ENCODE measurements at places on chromosomes 12 and 14.

- DNase-seq, result no peak
Measured at GRCh38 chr12:122029620-122030423, 8.1 kb downstream of the BCL7A start.

DNA sequence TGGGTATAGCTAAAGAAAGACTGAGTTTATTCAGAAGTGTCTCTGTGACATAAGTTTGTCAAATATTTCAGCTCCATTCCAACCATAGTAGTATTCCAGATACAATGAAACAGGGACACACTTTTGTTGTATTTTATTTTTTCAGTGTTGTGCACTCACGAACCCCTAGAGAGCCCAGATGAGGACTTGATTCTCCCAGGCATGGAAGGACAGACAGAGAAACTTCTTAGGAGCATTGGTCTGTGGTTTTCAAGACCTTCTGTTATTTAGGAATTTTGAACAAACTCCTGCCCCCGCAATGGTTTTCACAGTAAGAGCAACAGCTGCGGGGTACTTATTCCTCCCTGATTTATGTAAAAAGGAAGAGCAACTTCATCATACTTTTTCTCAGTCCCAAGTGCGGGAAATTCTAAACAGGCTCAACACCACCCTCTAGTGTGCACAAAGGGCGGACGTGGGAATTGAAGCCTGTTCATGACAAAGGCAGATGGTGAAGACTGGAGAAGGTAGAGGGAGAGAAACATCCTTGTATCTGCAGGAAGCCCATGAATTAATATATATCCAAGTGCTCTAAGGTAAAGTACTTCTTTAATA lies 147.6 kb downstream of the PAH start:
- no peak for DNase-seq

GRCh38 chr12:693934-694533 lies 30.8 kb upstream of the NINJ2 start:
- DNase-seq, result no peak

- no peak for DNase-seq
Measured at GRCh38 chr12:93748672-93749383, 71.7 kb downstream of the CRADD start.

DNA sequence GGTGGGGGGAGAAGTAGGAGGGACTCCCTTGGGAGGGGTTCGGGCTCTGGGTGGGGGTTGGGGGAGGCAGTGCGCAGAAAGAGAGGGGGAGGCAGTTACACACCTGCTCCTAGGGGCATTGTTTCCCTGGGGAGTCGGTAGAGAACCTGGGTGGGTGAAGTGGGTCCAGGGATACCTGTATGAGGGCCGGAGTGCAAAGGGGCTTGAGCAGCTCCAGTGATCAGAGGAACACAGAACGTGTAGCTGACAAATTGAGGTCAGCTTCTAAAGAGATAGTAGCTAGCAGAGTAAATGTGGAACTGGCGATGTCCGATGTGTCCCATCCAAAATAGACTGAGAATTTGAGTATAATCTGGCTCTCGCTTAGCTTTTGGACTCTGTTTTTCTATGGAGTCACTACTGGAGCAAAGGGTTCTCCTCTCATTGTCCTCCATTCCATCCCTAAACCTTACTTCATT lies 502 bp downstream of the SMARCD1 start:
- DNase-seq, result no peak

GRCh38 chr14:51668870-51669269 lies 17.2 kb downstream of the FRMD6 start:
- no peak for DNase-seq
